ENCODE measurements at places on chromosomes 7 and 10.
A peak's percentile ranks its signal among the peaks of the same experiment; 100 is the strongest.

- DNase-seq: no peak
These were observed 2.2 kb upstream of the PDE1C start for GRCh38 chr7:32072397-32072796.

DNA sequence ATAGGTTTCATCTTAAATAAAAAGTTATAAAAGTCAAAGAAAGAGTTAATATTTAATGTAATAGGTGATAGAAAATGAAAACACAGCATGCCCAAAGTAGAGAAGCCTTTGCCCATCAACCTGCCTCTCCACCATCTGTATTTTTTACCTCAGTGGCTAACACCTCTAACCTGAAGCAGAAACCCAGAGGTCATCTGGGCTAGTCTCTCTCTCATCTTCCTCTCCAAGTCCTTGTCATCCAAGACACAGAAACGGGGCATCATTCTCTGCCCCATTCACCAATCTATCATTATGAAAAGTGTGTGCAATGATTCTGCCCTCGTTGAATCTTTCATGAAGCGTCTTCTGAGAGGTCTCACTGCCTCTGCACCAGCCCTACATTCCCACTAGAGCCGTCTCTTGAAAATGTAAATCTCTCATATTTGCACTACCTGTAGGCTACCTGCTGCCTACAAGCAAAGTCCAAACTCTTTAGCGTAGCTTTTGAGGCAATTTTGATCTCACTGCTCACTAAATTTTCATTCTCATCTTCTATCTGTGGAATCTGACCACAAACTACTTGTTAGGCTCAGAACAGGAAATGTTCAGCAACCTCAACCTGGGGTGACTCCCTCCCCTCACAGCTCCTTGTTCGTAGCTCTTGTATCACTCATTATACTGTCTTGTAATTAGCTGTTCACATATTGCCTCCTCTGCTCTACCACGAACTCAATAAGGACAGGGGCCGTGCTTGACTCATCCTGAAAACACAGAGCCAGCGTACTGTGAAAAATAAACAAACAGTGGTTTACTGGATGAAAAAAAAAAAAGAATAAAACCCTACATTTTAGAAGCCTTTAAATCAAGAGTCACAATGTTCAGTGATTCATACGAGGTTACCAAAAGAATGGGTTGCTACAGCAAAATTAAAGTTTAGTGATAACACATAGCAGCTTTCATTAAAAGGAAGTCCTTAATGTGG, 83.1 kb downstream of the CTNNA3 start:
- peak; percentile 33 for DNase-seq

DNA sequence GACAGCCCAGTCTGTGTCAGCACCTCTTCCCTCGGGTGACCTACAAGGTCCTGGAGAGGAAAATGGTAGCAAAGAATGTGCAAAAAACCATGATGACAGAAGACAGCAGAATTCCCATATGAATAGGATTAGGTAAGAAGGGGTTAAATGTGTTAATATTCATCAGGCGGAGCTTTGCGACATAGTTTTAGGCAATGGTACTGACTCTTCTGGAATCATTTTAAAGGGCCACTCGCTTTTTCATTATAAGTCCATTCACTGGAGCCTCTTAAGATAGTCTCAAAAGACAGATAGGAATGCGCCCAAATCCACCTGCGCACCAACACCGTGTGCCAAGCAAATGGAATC, 38.2 kb downstream of the DLG5 start:
- DNase-seq: no peak

GRCh38 chr10:24873281-24873683, 79.1 kb downstream of the PRTFDC1 start:
- DNase-seq: peak; percentile 29

DNA sequence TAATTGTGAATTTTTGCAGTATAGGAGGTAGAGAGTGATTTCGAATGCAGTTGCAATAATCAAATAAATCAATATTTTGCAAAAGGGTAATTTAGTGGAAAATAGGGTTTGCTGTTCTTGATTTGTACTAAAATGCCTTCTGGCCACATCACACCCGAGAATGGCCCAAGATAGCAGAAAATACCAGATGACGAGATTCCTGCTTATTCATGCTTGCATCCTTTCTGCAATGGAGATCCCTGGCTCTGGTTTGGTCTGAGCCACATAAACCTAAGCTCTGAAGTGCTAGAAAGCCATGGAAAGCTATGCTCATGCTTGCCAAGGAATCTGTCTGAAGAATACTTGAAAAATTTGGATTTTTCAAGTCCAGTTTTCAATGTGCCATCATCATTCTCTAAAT, 634.2 kb upstream of the COBL start:
- no peak for DNase-seq

DNA sequence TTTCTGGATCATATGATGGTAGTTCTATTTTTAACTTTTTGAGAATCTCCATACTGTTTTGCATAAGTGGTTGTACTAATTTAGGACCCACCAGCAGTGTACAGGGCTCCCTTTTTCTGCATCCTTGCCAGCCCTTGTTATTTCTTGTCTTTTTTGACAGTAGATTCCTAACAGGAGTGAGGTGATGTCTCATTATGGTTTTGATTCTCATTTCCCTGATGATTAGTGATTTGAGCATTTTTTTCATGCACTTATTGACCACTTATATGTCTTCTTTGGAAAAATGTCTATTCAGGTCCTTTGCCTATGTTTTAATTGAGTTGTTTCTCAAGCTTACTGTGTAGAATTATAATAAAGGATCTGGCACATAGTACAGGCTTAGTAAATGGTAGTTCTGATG, 238.8 kb upstream of the BMPER start:
- DNase-seq: no peak

DNA sequence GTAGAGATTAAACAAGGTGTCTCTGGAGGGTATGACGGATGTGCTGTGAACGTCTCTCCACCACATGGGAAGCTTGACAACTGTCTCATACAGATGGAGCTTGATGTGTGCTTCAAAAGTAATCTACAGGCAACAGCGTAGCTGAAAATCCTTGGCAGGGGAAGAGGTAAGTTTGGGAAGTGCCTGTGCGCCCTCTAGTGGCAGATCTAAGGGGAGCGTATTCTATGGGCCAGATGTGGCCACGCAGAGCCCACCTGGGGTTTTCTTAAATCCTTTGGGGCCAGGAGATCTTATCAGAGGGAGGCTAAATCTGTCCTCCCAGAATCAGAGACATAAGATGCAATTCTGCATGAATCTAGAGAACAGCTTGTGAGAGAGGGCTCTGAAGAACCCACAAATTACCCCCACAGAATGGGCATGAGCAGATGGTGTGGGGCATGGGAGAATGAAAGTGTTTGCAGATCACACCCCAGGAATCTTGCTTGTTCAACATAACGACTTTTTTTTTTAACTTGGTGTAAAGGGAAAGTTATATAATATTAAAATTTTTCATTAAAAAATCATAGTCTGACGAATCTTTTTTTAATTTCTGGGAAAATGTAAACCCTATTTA, 91.2 kb upstream of the MPP7 start:
- peak; percentile 46 for DNase-seq

DNA sequence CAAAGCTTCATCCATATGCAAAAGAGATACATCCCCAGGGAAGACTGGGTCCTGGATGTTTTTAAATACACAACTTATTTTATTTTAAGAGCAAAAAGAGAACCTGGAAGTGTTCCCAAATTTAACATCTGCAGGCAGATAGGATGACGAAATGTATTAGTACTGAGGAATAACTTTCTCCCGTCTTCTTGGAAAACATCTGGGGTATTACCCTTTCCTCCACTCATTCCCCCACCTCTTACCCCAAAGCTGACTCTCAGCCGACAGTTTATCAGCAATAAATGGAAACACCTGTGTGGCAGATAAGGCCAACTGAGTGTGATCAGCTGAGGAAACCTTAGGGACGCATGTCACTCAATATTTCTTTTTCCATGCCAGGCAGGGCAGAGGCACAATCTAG, 435.6 kb upstream of the NPVF start:
- DNase-seq: no peak

GRCh38 chr7:70419526-70420380, 712.2 kb upstream of the GALNT17 start:
- DNase-seq: no peak

GRCh38 chr10:103246324-103246723, 637 bp downstream of the RPEL1 start:
- no peak for DNase-seq

- no peak for DNase-seq
These were observed 603 bp upstream of the HECW1 start for GRCh38 chr7:43111630-43112458.

DNA sequence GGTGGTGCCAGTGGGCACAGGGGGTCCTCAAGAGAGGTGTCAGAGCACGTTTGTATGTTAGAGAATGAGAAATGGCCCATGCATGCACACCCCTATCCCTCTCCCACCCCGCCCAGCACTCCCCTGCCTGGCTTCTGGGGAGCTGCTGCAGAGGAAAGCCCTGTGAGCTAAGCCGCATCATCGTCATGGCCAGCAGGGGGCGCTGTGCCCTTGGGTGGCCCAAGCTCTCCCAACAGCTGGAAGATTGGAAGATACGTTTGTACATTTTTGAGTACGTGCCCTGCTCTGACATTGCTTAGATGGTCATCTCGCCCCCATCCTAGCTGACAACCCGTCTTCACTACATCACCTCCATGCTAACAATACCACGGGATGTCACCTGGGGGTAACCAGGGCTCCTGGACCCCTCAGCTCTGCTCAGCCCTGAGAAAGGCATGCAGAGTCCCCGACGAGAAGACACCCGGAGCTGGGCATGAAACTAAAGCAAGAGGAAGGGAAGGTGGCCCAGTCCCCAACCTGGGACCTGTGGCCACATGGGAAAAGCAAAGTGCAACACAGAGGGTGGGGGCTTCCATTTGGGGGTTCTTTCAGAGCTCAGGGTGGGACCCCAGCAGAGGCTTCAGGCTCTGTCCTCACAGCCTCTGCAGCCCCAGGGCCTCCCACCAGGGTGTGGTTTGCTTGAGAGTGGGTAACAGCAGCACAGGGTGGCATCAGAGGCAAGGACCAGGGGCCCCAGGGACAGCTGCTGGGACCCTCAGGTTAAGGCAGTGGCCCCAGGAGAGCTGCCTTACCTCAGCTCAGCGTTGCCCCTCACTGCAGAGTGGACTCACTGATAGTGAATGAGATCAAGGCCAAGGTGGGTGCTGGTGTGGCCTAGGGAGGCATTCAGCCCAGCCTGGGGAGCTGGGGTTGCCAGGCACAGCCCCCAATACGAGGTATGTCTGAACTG, 136.6 kb downstream of the PTPN20 start:
- DNase-seq: peak; percentile 56

- DNase-seq: no peak
These were observed 272.7 kb downstream of the BICC1 start for GRCh38 chr10:58785354-58785753.

- DNase-seq: no peak
These were observed 718 bp upstream of the STEAP4 start for GRCh38 chr7:88307412-88307811.

- no peak for DNase-seq
These were observed 406.5 kb upstream of the SHH start for GRCh38 chr7:156218544-156219306.

GRCh38 chr10:100216006-100216405, 13.4 kb downstream of the CHUK start:
- DNase-seq: no peak

DNA sequence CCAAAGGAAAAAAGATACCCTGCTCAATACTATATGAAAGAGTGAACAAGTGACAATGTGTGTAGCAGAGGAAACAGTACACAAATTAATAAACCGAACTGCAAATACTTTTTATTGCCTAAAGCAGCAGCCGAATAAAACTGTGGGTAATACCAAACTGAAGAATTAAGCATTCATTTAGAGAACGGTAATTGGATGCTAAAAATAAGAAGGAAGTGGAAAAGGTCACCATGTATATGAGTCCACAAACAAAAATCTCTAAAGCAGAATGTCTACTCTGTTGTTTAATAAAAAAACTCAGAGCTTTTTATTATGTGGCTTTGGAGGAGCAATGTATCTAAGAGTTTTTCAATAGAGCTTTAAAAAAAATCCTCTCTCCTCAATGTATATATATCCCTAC, 87.9 kb downstream of the ETV1 start:
- no peak for DNase-seq

- no peak for DNase-seq
These were observed 26.2 kb upstream of the SEC61G start for GRCh38 chr7:54785261-54785660.

DNA sequence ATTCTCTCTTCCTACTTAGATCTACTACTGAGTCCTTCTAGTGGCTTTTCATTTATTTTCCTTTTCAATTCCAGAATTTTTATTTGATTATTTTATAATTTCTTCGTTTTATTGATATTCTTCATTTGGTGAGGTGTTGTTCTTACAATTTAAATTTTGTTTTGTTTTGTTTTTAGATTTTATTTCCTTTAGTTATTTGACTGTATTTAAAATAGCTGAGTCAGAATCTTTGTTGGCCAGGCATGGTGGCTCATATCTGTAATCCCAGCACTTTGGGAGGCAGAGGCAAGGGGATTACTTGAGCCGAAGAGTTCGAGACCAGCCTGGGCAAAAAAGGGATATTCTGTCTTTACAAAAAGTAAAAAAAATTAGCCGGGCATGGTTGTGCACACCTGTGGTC, 36.1 kb downstream of the AKAP9 start:
- DNase-seq: no peak

- no peak for DNase-seq
These were observed 155.6 kb downstream of the PKD1L1 start for GRCh38 chr7:47792521-47793121.

DNA sequence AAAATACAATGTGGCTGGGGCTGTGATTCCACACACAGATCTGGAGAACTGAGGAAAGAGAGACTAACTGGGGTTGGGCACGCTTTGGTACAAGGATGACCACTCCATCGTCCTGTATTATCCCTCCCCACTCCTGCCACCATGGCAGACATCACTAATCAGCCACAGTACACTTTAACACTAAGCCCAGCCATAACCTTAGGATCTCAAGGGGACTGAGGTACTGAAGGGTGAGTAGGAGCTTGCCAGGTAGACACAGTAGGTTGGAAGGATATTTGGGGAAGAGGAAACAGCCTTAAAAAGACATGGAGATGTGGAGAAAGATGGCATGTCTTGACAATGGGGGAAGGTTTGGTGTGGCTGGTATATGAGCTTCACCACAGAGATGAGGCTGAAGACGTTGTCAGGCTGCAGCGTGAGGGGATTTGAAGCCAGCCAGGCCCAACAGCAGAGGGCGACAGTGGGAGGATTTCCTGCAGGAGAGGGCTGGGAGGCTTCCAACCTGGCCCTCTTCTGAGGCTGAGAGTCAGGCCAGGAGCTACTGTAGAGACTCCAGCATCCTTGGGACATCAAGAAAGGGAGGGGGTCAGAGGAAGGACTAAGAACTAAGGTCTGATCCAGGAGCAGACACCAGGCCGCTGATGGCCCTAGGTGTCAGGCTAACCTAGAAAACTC, 58.6 kb upstream of the COL13A1 start:
- DNase-seq: no peak

All from CD4-positive, alpha-beta T cell treated with Interferon gamma for 1 hour (primary cell).